ENCODE measurements at places on chromosomes 13 and 19.

DNA sequence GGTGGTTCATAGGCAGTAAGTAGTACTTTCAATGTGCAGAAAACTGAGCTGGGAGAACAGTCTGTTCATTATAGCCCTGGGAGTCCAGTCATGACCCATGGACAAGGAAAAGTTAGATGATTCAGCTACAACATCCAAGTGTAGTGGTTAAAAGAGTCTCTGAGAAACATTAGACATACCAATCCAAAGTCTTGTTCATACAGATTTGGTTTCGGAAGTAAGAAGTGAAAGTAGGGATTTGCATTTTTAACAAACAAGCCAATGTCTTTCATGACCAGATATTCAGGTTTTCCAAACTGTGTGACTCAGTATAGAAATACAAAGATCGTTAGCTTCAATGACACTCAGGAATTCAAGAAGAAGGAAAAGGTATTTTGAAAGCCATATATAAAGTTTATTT, 345.3 kb downstream of the SLITRK1 start:
- no peak for DNase-seq

- no peak for DNase-seq
Measured at GRCh38 chr19:19059018-19059836, 4.6 kb upstream of the SLC25A42 start.

GRCh38 chr19:32231020-32231419, 114.4 kb upstream of the ZNF507 start:
- no peak for DNase-seq

DNA sequence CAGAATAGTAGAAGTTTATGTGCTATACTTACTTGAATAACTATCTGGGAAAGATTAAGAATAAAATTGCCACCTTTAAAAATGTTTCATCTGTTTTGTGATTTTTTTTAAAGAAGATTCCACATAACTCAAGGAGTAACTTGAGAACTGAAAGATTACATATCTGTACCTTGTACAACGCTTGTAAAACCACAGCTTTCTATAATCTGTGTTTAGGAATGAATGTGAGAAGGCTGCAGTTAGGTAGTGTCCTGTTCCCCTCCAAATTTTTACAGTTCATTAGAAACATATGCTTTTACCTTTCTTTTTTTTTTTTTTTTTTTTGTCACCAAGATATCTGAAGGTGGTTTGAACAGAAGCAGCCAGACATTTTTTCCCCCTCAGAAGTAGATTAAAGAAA, 312.8 kb upstream of the GPC6 start:
- no peak for DNase-seq

DNA sequence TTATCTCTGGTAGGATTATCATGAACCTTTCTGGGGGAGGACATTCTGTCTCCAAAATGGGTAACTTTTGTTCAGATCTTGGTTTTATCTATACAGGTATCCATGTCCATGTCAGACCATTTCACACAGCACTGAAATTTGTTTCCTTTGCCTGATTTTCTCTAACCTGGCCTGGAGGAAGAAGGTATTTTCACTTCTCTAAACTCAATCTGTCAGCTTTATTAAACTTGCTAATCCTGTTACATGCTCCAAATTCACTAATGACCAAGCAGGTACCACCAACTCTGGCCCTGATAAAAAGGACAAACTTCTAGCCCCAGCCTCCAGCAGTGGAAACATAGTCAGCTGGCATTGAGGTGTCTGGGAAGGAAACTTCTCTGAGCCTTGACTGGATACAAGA, 234.4 kb downstream of the DNAJC15 start:
- DNase-seq, result no peak

- DNase-seq, result no peak
Measured at GRCh38 chr19:4472174-4472974, at the start of gene HDGFL2. HDGFL2 (plus strand) TSS chr19:4472297; CDS start chr19:4472351, 54 bp downstream.

DNA sequence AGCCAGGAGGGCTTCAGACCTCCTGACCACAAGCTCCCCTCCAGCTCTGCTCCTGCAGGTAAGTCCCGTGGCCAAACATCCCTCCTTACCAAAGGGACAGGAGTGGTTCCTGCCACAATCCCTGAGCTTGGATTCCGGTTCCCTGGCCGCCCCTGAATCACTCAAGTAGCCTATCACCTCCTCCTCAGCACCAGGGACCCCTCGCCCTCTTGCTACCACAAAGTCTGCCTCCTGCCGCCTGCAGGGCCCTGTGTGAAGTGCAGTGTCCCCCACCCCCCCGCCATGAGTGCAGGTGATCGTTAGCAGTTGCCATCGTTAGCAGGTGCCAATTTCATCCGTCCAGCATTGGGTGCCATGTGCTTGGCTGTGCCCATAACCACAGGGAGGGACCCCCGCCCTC, 40.8 kb upstream of the RANBP3 start:
- DNase-seq, result no peak

DNA sequence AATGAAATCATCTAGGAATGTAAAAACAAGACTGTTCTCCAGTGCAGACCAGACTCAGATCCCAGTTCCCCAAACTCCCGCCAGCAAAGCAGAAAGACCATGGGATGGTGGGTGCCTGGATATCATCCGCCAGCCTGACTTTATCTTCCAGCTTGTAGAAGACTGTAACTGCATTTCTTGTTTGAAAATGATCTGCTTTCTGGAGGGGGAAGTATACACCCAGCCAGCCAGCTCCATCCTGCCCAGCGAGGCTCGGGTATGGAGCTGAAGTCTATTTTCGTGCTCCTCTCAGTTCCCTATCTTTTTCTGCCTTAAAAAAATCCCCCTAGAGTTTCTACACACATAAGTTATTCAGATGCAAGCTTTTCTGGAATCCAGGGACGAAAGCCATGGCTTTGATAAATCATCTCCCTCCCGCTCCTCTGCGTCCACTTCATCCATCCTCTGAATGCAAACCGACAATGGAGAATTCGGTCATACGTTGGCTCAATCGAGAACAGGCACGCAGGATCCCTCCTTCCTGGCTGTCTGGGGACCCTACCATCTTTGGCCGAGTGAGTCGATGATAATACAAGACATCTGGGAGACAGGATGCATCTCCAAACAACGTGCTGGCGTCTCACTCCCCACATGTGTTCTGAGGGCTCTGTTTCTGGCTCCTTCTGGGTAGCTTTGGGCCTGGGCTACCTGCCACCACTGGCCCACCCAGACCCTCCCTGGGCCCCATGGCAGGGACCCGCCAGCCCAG, 31.2 kb downstream of the CEBPG start:
- no peak for DNase-seq

- no peak for DNase-seq
Measured at GRCh38 chr13:111480976-111481375, 160.5 kb downstream of the TEX29 start.

GRCh38 chr19:28868836-28869235, 344.1 kb downstream of the UQCRFS1 start:
- DNase-seq, result no peak

DNA sequence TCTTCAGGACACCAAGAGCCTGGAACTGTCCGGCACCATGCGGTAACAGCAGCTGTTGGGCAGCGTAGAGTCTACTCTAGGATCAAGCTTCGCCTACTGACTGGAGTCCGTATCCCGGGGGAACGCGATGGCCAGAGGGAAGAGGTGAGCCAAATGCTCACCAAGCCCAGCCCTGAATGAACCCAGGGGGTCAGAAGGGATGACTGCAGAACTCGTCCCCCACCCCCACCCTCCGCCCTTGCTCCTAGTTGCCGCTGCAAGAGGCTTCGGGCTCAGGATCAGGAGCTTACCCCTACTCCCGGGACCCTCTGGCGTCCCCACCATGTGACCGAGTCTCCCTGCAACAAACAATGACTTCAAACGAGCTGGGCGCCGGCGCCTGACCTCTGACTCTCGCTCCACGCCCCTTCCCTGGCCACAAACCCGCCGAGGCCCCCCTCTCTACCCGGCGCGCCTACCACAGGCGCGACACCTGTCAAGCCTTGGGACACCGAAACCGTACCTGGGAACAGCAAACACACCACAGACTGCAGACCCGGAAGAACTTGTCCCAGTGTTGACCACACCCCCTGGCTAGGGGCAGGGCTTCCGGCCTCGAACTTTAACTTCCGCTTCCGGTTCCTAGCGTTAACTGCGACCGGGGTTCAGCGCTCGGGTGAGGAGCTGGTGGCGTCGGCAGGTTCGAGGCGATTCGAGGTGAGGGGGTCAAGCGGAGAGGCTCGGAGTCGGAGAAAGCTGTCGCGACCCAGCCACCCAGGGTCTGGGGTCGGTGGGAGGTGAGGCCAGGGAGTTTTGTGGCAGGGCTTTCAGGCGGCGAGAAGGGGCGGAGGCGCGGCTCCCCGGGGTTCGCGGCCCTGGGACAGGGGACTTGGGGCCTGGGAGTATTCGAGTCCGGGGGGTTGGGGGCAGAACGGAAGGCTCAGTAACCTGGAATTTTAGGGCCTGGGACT, at the start of gene UBL5:
TSS of gene UBL5 (plus strand) at position 630 of the 950 bp plus-strand sequence. CDS start 420 bp downstream, outside the sequence.
- DNase-seq, result peak; percentile 90

DNA sequence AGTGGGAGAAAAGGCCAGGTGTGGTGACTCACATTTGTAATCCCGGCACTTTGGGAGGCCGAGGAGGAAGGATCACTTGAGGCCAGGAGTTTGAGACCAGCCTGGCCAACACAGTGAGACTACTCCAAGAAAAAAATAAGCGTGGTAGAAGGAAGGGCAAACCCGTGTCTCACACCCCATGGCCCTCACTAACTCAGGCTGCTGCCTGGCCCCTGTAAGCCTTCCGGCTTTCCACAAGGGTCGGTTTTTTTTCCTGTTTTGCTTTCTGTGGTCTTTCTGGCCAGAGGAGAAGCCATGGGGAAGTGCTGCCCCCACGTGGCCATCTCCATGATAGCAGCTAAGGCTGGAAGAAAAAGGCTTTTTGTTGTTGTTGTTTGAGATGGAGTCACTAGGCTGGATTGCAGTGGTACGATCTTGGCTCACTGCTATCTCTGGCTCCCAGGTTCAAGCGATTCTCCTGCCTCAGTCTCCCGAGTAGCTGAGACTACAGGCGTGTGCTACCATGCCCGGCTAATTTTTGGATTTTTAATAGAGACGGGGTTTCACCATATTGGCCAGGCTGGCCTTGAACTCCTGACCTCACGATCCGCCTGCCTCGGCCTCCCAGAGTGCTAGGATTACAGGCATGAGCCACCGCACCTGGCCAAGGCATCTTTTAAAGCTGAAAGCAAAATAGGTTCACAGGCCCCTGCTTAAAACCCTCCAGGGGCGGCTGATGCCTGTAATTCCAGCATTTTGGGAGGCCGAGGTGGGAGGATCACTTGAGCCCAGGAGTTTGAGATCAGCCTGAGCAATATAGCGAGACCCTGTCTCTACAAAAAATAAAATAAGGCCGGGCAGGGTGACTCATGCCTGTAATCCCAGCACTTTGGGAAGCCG, 7.5 kb upstream of the ARHGEF18 start:
- peak; percentile 82 for DNase-seq

DNA sequence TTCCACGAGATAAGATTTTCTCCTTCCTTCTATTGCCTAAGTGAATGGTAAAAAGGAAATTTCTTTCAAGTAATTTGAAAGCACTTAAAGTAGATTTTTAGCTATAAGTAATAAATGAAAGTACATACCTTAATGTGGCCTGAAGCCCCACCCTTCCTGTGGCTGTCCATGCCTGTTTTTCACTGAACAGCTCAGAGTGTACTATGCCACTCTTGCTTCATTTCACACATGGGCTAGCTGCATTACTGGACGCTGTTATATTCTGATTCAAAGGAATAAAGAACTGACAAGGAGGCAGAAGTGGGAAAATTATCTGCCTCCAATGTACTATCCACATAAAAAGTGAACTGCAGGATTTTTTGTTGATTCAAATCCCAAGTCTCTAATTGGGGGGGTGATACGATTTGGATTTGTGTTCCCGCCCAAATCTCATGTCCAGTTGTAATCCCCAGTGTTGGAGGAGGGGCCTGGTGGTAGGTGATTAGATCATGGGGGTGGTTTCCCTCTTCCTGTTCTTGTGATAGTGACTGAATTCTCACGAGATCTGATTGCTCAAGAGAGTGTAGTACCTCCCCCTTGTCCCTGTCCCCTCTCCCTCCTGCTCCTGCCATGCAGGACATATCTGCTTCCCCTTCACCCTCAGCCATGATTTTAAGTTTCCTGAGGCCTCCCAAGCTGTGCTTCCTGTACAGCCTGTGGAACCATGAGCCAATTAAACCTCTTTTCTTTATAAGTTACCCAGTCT, 154.7 kb upstream of the SGCG start:
- DNase-seq, result no peak

- DNase-seq, result no peak
Measured at GRCh38 chr19:14177496-14178074, 28.4 kb downstream of the ADGRL1 start.

- DNase-seq, result no peak
Measured at GRCh38 chr13:35961461-35962220, 169.5 kb downstream of the DCLK1 start.

DNA sequence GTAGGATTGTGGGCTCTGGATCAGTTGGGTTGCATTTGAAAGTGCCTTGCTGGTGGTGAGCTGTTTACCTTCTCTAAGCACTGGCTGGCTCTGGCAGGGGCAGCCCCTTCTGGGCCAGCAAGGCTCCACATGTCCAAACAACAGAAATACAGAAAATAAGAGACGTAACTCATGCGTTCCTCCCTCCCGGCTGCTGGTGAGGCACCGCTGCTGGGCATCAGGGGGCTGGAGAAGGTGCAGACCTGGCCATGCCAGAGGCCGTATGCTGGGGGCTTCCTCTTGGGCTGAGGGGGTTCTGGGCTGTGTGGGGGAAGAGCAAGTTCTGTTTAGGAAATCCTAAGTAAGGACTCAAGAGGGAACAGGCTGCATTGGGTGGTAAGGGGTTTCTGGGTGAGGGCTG, 140.6 kb downstream of the URI1 start:
- no peak for DNase-seq

DNA sequence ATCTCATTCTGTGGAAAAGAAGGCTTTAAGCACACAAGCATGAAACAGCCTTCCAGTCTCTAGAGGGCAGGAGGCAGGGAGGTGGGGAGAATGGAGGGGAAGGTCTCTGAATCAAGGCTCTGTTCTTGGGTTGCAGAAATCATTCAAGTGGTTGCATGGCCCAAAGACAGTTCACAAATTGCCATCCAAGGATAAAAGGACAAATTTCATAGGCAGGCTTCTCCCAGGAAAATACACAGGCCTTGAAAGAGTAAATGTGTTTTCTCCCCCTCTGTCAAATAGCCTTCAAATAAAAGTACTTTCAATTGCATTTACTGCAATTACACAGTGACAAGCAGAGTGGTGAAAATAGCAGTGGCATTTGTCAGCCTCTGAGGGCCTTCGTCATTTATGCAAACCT, 450.8 kb downstream of the DCT start:
- DNase-seq, result no peak

DNA sequence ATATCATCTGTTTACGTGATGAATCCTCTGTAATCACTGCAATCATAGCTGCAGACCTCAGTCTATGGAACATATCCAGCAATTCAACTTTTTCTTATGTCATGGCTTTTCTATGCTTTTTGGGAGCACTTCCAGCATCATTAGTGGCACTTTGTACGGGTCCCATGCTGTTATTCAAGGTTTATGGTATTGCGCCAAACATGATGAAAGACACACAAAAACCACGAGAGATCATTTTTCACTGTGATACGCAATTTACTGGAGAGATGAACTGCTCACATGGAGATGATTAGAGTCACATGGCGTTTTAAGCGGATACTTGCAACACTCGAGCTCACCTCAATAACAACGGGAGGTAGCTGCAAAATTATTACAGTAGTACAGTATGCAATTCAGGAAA, 2101.7 kb upstream of the PCDH20 start:
- DNase-seq, result no peak

Measured in mucosa of gallbladder (tissue), 1 donor.